Aorta (tissue), 5 donors: ENCODE measurements at places on chromosomes 3 and 15.

GRCh38 chr15:101168463-101168824, 83.4 kb downstream of the CHSY1 start:
- peak; percentile 90 for DNase-seq

- DNase-seq, result no peak
Measured at GRCh38 chr3:175077216-175077615, 218.1 kb downstream of the NAALADL2 start.

DNA sequence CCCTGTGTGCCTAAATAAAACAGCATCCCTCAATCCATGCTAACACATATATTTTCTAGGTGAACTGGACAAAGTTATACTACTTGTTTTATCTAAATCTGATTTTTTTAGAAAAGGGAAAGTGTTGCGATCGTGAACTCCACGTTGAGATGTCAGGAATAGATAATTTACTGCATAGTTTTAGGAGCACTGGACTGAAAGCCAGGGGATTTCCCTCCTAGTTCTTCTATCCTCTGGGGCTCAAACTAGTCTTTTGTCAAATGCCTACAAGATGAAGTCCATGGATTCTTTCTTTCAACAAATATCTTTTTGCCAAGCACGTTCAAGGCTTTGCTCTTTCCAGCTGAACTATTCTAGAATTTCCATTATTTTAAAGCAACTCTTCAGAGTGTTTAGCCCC, 617 bp upstream of the HPS3 start:
- no peak for DNase-seq

GRCh38 chr3:161700998-161701397, 204.4 kb downstream of the OTOL1 start:
- no peak for DNase-seq

DNA sequence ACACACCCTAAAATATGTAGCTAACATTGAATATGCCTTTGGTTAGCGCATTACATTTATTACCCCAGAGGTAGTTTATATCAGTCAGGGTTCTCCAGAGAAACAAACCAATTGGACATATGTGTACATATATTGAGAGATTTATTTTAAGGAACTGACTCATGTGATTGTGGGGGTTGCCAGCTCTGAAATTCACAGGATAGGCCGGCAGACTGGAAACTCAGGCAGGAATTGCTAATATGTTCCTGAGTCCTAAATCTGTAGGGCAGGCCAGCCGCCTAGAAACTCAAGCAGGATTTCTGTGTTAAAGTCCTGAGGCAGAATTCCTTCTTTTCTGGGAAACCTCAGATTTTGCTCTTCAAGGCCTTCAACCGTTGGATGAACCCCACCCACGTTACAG, 189.7 kb downstream of the CDIN1 start:
- no peak for DNase-seq

- no peak for DNase-seq
Measured at GRCh38 chr3:126021224-126021623, 52.2 kb downstream of the ROPN1B start.

DNA sequence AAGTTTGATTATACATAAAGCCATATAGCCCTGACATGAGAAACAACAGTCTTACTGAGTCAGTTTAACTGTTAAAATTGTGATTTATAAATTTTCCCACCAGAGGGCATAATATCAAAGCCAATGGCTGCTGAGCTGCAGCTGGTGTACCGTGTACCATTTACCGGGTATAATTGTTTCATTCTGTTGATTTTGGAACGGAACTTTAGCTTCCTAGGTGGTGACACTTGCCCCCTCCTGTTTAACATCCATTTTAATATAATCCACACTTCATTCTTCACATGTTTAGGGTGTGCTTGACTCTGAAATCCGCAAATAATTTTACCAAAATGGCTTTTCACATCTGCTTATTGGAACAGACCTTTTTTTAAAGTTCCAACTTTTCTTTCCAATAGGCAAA, 72.8 kb downstream of the SLC9A9 start:
- DNase-seq, result no peak

DNA sequence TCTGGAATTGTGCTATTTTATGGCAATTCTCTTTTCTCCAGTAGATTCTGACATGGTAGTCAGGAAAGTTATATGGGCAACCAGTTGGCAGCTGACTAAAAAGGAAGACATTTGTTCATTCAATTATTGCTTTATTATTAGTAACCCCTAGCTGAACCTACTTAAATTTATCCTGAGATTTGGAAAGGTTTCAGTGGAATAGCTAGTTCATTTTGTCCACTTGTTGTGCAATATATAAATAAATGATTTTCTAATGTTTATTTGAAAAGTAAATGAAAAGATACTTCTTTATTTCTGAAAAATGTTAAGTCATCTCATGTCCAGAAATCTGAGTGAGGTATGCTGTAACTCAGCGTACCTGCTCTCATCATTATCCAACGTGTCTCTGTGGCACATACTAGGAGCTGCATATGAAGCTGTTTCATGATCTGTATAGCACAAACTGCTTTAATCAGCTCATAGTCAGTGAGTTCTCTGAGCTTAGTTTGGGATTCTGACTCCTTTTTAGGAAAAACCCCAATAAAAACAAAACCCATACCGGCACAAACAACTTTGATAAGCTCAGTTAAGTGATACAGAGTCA, 35.9 kb downstream of the RARB start:
- DNase-seq, result no peak

GRCh38 chr15:33022629-33023028, 171.9 kb downstream of the FMN1 start:
- peak; percentile 86 for DNase-seq

DNA sequence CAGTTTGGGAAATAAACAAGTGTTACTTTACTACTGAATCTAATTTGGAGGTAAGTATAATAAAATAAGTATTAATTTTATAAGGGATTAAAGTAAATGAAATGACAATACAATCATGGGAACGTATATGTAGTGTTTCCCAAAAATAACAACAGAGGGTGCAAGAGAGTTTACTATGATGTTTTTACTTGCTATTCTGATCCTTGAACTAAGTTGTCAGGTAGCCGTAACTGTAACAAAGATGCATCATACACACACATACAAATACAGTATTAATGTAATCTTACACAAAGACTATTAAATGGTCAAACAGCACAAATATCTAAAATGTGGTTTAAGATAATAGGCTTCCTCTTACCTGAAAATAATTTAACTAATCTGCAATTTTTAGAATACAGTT, 311.4 kb downstream of the TBC1D5 start:
- DNase-seq, result no peak

- DNase-seq, result no peak
Measured at GRCh38 chr3:96915445-96915844, 101.1 kb downstream of the EPHA6 start.

DNA sequence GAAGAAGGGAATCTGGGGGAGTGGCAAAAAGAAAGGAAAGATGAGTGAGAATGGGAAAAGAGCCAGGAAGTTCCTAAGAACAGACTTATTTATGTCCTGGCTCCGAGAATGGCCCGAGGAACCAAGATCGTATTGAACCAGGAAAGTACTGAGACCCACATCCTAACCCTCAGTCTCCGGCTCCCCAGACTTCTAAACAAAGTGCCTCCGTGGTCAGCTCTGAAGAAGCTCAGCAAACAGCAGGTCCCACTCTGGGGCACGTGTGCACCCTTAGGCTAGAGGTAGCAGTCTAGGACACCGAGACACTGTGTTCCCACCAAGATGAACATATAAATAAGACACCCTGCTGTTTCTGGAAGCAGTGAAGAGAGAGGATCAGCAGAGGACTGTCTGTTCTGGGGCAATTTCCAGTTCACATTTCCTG, 307.4 kb downstream of the NTRK3 start:
- DNase-seq, result no peak

DNA sequence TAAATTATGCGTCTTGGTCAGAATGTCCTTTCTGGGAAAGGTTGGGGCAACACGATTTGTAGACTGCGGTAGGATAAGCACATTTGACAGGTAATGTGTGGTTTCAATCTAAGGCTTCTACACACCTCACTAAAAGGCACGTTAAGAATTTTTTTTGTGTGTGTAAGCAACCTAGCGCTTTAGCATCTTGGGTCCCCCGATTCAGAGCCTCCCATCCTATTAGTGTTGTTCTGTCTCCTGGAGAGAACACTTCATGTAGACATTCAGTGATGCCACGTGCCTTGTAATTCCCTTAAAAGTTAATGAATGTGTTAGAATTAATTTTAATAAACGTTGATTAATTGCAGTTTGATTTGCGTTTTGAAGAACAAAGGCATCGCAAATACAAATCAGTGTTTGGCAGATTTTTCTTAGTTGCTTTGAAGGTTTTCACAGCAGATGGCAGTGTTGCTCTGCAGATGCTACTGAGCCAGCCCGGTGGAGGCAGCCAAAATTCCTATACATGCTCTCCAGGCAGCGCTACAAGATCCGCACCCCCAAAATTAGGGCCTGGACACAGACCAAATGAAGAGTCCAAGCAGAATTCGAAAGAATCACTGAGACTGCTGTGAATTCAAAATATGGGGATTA, 63.5 kb downstream of the OTOL1 start:
- DNase-seq, result peak; percentile 39

DNA sequence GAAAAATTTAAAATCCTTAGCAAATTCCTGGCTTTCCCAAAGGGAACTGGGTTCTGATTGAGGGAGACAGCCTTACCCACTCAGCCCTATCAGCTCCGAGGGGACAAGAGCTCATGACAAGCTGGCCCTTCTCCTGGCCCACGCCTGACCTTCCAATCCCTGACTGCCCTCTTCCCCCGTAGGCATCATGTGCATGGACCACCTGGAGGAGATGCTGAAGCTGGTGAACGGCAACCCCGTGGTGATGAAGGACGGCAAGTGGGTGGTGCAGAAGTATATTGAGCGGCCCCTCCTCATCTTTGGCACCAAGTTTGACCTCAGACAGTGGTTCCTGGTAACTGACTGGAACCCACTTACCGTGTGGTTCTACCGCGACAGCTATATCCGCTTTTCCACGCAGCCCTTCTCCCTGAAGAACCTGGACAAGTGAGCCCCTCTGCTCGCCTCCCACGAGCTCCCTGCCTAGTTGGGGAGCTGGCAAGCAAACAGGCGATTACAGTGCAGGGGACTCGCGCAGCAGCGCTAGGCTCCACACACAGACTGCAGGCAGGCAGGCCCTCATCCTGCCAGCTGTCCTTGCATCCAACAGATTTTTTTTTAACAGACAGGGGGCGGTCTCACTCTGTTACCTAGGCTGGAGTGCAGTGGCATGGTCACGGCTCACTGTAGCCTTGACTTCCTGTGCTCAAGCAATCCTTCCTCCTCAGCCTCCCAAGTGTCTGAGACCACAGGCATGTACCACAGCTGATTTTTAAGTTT, 16.8 kb downstream of the RPUSD3 start:
- DNase-seq, result no peak

GRCh38 chr3:134904241-134904771, 109.2 kb downstream of the EPHB1 start:
- DNase-seq, result no peak

- no peak for DNase-seq
Measured at GRCh38 chr3:56366641-56367162, 101.6 kb downstream of the ERC2 start.

DNA sequence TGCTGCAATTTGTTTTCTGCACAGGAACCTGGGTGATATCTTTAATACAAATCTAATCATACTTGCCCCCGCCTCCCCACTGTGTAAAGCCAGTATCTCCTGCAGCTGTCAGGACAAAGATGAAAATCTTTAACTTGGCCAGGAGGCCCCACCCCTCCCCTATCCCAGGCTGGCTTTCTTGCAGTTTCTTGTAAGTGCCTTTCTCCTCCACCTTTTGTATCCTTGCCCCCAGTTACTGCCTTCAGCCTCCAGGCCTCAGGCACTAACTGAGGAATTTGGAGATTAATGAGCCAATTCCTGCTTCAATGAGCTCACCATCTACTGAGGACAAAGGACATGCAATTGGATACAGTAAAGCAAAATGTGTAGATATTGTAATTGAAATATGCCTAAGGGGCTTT, 6.5 kb downstream of the GCSAM start:
- no peak for DNase-seq

- no peak for DNase-seq
Measured at GRCh38 chr3:59611649-59612443, 562.0 kb upstream of the CFAP20DC start.

GRCh38 chr3:69671082-69671952, 67.9 kb upstream of the MITF start:
- no peak for DNase-seq

- no peak for DNase-seq
Measured at GRCh38 chr3:23489300-23490158, 286.4 kb downstream of the UBE2E2 start.

- no peak for DNase-seq
Measured at GRCh38 chr3:62229908-62230307, 143.4 kb downstream of the FEZF2 start.

DNA sequence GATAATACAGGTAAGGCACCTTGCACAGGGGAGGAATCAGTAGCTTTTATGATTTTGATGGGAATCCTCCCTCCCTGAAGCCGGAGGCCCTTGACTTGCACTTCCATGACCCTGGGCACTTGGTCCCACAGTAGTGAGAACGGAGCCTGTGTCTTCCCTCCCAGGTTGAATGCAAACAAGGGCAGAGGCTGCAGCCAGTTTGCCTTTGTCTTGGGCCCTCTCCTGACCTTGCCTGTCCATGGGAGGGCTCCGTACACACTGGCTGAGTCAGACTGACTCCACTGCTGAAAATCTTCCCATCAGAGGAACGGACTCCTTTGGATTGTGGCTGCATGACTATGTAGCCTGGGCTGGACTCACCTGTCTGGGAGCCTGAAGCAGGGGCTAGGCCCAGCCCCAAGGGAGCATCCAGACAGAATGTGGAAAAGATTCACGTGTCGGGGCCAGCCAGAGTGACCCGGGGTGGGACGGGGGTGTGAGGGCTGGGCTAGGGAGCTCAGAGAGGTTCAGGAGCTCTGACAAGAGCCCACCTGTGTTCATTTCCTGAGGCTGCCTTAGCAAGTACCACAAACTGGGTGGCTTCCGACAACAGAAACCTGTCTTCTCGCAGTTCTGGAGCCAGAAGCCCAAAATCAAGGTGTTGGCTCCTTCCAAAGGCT, 9.5 kb downstream of the TBC1D21 start:
- no peak for DNase-seq

GRCh38 chr3:43031889-43032545, 52.9 kb downstream of the GASK1A start:
- no peak for DNase-seq

DNA sequence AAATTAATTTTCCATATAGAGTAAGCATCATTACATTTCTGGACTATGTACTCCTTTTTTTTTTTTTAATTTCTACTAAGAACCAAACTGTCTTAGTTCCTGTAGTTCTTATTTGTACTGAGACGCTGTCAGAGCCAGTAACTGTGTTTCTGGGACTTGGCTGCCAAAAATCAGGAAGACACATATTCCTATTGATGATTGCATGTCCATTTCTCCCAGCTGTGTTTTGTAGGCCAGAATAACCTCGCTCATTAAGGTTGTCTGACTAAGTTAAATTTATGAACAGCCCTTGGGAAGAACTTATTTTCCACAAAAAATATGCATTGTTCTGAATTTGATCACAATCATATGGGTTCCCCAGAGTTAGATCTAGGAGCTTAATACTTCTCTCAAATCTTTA, 29.5 kb downstream of the PLSCR5 start:
- DNase-seq, result no peak
